ENCODE measurements at places on chromosomes 16 and 17.
A peak's percentile ranks its signal among the peaks of the same experiment; 100 is the strongest.

GRCh38 chr16:77913738-77914253, 108.6 kb upstream of the CLEC3A start:
- no peak for DNase-seq

DNA sequence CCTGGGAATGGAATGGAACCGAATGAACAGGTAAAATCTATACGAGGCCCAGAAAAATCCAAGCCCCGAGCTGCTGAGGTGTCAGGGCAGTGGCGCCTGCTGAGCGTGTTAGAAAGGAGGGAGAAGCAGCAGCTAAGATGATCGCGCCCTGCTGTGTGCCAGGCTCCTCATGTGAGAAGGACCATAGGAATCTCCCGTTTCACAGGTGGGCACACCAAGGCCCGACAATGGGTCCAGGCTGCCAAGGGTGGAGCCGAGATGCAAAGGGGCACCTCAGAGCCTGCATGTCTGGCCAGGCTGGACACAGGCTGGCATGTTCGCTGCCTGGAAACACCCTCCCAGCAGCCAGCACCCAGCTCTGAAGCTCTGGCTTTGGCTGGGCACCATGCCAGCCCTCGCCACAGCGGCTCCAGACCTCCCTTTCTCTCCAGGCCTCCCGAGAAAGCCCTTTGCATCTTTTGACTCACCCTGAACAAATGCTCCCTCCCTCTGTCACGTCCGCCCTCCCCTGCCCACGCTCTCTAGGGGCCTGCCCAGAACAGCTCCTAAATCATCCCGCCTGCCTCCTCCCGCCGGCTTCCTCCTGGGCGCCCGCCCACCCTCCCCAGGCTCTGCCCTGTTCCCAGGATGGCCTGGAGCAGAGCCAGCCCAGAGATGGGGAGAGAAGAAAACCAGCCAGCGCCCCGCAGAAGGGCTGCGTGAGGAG, 217.8 kb upstream of the GSE1 start:
- DNase-seq, result peak; percentile 99

DNA sequence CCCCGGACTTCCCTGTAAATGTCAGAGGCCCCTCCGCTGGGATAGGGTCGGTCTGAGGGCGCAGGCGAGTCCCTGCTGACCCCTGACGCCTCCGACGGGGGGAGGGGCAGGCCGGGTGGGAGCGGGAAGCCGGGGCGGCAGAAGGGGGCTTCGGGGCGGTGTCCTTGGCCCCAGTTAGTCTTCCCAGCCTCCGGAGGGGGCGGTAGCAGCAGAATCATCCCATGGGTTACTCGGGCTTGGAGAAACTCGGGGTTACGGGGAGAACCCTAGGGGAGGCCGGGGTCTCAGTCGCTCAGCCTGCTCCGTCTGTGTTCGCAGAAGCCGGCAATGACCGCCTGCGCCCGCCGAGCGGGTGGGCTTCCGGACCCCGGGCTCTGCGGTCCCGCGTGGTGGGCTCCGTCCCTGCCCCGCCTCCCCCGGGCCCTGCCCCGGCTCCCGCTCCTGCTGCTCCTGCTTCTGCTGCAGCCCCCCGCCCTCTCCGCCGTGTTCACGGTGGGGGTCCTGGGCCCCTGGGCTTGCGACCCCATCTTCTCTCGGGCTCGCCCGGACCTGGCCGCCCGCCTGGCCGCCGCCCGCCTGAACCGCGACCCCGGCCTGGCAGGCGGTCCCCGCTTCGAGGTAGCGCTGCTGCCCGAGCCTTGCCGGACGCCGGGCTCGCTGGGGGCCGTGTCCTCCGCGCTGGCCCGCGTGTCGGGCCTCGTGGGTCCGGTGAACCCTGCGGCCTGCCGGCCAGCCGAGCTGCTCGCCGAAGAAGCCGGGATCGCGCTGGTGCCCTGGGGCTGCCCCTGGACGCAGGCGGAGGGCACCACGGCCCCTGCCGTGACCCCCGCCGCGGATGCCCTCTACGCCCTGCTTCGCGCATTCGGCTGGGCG, 542 bp downstream of the GUCY2D start:
- DNase-seq, result no peak

GRCh38 chr16:50735629-50736122, 6.2 kb upstream of the CYLD start:
- DNase-seq, result no peak

- no peak for DNase-seq
Observed at GRCh38 chr17:31061678-31062077, 33.1 kb upstream of the NF1 start.

- DNase-seq, result peak; percentile 53
Observed at GRCh38 chr16:8958344-8959167, 5.2 kb downstream of the USP7 start.

- no peak for DNase-seq
Observed at GRCh38 chr17:51913491-51914205, 244.9 kb downstream of the CA10 start.

- no peak for DNase-seq
Observed at GRCh38 chr17:9004132-9004960, 17.0 kb upstream of the NTN1 start.

- no peak for DNase-seq
Observed at GRCh38 chr16:78570399-78571141, 471.1 kb downstream of the WWOX start.

DNA sequence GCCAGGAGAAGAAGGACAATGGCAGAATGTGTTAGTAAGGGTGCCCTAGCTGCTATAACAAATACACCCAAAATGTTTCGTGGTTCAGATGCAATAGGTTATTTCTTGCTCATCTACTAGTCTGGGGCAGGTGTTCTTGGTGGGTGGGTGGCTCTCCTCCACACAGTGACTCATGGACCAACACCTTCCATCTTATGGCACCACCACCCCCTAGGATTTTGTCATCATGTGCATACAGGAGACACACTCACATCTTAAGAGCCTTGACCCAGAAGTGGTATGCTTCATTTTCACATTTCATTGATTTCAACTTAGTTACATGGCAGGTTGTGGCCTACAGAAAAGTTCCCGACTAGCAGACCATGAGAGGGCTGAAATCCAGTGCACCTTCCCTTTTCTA, 114.7 kb downstream of the AMFR start:
- DNase-seq, result no peak

- no peak for DNase-seq
Observed at GRCh38 chr17:3712811-3713463, 10.8 kb upstream of the HASPIN start.

GRCh38 chr17:9932491-9932890, 27.4 kb upstream of the RCVRN start:
- no peak for DNase-seq

DNA sequence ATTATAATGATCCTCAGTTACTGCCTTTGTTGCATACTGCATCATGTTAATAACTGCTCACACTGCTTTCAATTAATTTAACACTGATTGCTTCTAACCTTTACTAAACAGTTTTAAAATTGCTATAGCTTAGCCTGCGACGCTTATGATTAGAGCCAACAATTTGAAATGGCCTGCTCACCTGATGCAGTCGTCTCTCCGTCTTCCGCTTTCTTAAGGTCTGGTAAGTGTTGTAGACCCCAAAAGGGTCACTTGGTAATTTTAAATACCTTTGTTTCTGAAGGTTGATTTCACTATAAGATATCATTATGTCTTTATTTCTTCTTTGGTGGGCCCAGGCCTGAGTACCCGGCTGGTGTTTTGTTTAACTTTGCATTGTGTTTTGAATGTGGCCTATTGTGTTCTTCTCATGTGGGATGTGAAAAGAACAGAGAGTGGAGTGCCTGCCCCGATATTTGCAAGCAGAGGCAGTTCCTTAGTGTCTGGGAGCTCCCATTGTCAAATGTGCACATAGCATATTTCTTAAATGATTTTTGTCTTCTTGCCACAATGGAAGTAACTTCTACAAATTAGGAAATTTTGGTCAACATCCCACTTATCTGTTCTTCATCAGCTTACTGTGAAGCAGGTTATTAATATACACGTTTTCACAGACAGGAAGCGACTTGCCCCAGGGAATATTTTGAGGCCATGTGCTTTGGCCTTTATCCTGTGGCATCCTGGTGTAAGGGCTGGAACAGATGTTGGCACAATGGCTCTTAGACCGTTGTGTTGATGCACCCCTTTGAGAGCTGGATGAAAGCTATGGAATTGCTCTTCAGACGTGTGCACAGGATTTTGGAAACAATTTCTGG, 2.9 kb downstream of the PHKB start:
- DNase-seq, result no peak

DNA sequence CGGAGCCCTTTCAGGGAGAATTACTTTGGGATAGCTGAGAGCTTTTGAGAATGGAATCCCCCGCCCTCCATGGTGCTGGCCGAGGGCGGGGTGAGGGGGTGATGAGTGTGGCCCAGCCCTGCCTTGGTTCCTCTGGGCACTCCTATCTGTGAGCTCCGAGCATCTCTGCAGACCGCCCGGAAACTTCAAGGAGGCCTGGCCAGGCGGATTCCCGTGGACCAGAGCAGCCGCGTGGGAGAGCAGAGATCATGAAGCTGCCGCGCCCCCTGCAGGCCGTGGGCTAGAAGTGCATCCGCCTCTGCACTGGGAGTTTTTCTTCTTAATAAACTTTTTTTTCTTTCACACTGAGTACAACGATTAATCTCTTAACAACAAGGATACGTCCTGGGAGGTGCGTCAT, 392.9 kb upstream of the EEF2KMT start:
- peak; percentile 54 for DNase-seq

- DNase-seq, result no peak
Observed at GRCh38 chr17:40980596-40980995, 3.5 kb downstream of the KRT40 start.

DNA sequence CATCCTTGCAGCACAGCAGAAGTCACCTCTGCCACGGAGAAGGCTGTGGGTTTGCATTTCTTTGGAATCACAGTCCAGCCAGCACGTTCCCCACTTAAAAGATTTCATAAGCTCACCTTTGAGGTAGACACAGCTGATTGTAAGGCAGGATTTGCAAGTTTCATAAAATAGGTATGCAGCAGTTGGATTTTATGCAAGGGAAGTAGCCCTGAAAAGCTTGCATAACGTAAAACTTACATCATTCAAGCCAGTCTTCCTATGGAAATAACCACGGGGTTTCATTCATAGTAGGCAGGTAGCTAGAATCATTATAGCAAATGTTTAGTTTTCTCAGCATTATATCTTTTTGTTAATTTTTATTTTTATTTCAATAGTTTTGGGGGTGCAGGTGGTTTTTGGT, 49.8 kb upstream of the ARHGAP44 start:
- DNase-seq, result no peak

DNA sequence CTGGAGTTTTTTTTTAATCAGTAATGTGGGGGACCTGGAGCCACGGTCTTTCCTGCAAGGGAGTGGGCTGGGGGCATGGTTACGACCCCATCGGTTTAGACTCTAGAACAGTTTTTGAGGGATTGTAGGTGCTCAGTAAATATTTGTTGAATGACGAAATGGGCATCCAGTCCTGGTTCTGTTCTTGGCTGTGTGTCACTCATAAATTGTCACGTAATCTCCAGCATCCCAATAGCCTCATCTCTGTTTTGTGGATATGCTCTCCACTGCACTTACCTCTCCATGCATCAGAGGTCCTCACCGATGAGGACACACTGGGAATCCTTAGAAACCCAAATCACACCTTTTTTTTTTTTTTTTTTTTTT, 497 bp upstream of the SLC38A7 start:
- DNase-seq, result no peak
